Activated CD4-positive, alpha-beta T cell treated with anti-CD3 and anti-CD28 coated beads, Interleukin-2, amount 10 ng/mL, durations not matched to agents 7 days and 5 days (primary cell): ENCODE measurements at places on chromosomes 6 and 20. TPM values are rescaled to one million over a fixed set of nuclear protein-coding genes. Genes with fewer than 3 reads are reported as not detected.

- no peak for DNase-seq
These were observed 83.8 kb downstream of the IRF4 start for GRCh38 chr6:475314-475713.

DNA sequence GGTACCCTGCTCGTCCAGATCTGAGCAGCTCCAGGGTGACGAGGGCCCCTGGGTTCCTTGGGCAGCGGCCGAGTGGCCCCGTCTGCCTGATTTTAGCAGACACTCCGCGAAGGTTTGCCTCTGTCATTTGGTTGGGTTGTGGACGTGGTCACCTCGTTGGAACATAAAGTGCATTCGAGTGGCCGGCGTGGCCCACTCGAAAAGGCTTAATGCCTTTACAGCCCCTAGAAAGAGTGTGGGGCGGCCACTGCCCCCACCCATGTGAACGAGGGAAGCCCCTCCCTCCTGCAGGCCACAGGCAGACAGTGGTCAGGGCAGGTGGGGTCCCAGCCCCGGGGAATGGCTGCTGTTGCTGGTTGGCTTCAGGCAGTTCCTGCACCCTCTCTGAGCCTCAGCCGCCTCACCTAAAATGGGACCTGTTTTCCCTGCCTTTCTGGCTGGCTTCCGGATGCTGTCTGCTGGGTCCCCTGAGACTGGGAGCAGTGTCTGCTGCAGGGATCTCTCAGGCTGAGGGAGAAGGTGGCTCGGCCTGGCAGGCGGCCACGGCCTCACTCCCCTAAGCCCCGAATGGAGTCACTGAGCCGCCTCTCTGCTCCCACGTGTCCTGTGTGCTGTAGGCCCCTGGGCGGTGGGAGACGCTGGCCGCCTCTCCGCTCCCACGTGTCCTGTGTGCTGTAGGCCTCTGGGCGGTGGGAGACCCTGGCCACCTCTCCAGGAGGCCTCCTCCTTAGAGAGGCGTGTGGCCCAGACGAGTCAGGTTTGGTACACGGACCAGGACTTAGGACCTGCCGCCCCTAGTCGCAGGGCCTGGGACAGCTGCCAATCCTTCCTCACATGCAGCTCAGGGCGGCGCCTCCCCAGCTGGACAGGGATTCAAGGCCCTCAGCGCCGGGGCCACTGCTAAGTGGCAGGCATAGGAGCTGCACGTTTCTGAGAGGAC lies 233.0 kb downstream of the ERMARD start:
- DNase-seq, result no peak

GRCh38 chr20:49852522-49853080 lies 40.0 kb downstream of the SLC9A8 start:
- DNase-seq, result no peak

LTB gene
- 585 TPM for total RNA-seq
